Suppressor macrophage treated with lipopolysaccharide for 4 hours (primary cell): ENCODE measurements at places on chromosomes 6 and 20.

DNA sequence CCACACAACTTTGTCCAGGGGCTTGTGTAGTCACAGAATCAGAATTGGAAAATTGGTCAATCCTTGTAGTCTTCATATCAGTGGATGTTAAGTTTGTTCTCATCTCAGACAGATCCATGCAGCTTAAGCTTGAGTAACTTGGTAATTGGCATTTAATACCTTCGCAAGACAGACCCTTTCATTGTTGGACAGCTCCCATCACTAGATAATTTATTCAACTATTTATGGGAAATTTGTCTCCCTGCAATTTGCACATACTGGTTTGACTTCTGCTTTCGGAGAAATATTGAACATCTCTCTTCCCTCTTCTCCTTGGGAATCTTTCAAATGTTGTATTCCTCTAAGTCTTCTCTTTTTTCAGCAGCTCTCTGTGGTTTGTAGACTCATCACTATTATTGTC, 17.1 kb downstream of the MEI4 start:
- no peak for DNase-seq

DNA sequence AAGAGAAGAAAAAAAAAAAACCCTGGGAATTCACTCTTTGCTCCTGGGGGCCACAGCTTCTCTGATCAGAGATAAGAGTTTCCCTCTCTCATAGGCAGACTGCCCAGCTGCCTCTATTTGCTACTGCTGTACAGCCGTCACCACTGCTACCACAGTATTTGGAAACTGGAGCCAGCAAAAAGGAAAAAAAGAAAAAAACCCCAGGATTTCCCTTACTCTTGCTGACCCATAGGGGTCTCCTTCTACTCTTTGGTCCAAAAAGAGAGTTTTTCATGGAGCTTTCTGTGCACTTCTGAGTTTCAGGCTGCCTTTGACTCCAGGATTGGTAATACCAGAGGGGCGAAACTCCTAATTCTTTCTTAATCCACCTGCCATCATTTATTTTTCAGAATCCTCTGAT, 89.7 kb downstream of the MDGA1 start:
- DNase-seq, result peak; percentile 41

- DNase-seq, result no peak
These were observed 312.0 kb downstream of the SOX4 start for GRCh38 chr6:21905531-21905930.

GRCh38 chr6:91865889-91866288, 1279.0 kb upstream of the MAP3K7 start:
- no peak for DNase-seq

DNA sequence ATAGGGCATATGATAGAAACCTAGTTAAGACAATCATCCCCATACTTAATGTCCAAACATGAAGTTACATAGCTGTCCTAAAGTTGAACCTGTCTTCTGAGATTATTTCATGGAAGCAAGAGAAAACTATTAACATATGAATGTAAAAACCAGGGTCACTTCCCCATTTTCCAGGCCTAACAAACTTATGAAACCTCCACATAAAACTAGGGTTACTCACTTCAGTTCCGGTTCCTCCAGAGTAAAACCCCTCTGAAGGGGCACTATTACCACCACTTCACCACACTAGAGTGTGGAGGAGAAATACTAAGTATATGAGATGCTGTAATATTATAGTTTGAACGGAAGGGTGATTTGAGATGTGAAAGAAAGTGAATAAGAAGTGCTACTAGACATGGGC, 14.9 kb downstream of the PRKN start:
- peak; percentile 55 for DNase-seq

DNA sequence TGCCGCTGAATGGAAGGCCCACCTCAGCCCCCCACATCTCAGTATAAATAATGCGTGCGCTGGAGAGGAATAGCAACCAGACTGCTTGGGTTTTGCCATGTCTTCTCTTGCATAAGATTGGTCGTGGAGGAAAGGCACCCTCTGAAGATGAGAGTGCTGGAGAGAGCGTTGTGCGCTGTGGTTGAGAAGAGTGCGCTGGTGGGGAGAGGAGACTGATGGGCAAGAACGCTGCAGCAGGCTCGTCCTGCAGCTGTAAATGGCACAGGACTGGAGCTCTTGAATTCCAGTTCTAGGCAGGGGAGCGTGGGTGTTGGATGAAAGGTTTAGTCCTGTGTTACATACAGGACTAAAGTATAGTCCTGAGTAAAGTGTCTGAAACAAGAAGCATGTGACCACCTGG, 51.5 kb downstream of the RPRD1B start:
- DNase-seq, result no peak

DNA sequence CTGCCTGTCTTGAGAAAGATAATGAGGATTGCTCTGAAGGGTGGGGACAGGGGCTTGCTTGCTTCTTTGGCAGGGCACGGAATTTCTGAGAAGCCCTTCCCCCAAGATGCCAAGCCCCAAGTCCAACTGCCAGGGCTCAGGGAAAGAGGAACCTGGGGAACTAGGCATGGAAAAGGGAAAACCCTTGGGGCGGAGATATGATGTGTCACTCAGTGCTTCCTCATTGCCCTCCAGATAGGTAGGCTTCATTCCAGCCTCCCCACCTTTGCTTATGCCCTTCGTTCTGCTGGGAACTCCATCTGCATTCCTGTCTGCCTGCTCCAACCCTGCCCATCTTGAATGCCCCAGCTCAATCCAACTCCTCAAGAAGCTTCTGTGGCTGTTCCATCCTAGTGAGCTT, 61.2 kb downstream of the VEGFA start:
- DNase-seq, result peak; percentile 53

GRCh38 chr6:36759148-36759759, 61.6 kb downstream of the RAB44 start:
- peak; percentile 88 for DNase-seq

DNA sequence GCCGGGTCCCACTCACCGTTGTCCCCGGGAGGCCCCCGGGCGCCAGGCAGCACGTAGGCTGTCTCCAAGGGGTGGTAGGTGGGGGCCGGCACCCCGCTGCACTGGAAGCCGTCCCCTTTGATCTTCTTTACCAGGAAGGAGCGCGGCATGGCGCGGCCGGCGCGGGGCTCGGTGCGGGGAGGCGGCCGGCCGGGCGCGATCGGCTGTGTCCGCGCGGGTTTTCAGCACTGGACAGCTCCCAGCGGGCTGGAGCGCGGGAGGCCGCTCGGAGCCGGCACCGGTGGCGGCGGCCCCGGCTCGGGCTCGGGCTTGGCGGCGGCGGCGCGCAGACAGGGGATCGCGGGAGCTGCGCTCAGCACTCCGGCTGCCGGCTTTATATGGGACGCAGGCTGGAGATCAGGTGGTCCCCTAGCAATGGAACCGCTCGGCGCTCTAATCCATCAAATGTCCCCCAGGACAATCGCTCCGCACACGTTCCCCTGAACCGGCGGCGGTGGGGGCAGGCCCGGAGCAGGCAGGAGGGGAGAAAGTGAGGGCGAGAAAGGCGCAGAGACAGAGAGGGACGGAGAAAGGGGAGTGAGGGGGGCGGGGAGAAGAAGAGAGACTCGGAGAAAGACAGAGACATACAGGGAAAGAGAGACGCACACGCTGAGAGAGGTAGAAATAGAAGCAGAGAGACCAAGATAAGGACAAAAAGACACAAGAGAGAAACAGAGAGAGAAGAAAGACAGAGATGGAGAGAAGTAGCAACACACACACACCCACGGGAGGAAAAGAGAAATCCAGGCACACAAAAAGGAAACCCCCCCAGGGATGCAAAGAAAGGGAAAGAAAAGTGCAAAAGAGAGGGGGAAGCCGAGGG, at the start of gene SCRT2:
TSS of gene SCRT2 (minus strand) at position 350 of the 862 bp plus-strand sequence. CDS start at position 149, 201 bp downstream.
- peak; percentile 83 for DNase-seq
